Right cardiac atrium (tissue), 5 donors: ENCODE measurements at places on chromosomes 3 and 15.

GRCh38 chr3:119796785-119797184, 14.9 kb downstream of the NR1I2 start:
- DNase-seq = no peak

DNA sequence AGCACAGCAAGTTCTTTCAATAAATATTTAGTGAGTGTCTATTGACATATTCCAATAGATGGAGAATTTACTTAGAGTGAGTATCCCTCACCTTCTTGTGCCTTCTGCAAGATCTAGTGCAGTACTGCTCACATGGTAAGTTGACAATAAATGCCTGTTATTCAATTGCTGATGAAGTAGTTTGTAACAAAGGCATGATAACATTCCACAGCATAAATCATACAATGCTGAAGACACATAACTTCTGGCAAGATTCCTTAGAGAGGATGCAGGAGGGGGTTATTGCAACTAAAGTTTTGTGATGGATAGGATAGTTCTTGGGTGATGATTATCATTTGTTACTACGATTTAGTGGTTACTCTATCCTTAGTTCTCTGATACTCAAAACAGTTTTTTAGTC, 112.2 kb upstream of the RBMS3 start:
- DNase-seq = no peak

DNA sequence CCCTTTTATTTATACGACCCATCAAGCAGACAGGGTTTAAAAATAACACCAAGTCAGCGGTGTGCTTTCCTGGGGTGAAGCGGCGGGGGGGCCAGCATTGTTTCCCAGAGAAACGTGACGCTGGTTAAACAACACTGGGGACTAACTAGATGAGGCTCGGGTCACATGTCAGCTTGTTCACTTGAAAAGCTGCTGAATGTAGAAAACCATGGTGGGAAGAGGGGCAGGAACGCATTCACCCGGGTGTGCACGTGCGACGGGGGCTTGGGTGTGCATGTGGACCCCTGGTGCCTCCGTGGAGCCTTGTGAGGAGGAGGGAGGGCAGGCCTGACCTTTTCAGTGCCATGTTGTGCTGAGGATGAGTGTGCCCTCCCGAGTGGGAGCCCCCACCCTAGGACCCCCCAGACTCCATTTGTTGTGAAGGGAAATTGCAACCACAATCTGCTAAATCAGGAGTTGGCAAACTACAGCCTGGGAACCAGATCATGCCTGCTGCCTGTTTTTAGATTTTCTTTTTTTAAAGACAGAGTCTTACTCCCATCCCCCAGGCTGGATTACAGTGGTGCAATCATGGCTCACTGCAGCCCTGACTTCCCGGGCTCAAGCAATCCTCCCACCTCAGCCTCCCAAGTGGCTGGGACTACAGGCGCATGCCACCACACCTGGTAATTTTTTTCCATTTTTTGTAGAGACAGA, 70.4 kb upstream of the CMTM7 start:
- no peak for DNase-seq

- no peak for DNase-seq
These were observed 781 bp upstream of the DPH6 start for GRCh38 chr15:35546511-35547381.

- no peak for DNase-seq
These were observed 70.2 kb downstream of the SLC6A1 start for GRCh38 chr3:11062704-11063103.

- no peak for DNase-seq
These were observed 15.2 kb downstream of the C3orf22 start for GRCh38 chr3:126543457-126544061.

- DNase-seq = peak; percentile 87
These were observed 54.0 kb downstream of the NR1D2 start for GRCh38 chr3:23999012-23999641.
